H1 (cell line): ENCODE measurements at places on chromosomes 1 and 21. TPM values are rescaled to one million over a fixed set of nuclear protein-coding genes. Genes with fewer than 3 reads are reported as not detected.

Gene FCRL6
- polyA plus RNA-seq = 0.08 TPM in 1 of 2 replicates, not detected in the other

GRCh38 chr1:238488401-238488800 is 597.7 kb upstream of the ZP4 start:
- no peak for DNase-seq
- H3K4me1 ChIP-seq = no peaks in the 10 kb centered on the region
- no peaks in the 10 kb centered on the region for H3K27me3 ChIP-seq
- no peak overlapping the region for H3K4me3 ChIP-seq
- no peaks in the 10 kb centered on the region for H3K36me3 ChIP-seq

DNA sequence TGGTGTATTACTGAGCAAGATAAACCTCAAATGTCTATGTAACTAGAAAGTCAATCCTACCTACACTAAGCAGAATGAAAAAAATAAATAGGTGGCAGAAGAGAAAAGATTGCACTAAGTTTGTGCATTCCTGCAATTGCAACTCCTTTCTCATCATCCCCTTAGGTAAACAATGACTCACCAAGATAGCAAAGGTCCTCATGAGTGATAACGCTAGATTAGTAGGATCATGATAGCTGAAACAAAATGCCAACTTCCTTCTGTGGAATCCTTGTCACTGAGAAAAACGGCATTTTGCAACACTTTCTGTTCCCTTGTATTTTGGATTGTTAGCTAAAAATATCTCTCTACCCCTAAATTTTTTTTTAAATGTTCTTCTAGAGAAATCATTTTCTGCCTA is 20.0 kb upstream of the FCER1A start:
- H3K27ac ChIP-seq = no peak overlapping the region
- H3K36me3 ChIP-seq = no peaks in the 10 kb centered on the region
- H3K27me3 ChIP-seq = no peaks in the 10 kb centered on the region
- no peak overlapping the region for H3K4me3 ChIP-seq
- no peak for DNase-seq
- no peaks in the 10 kb centered on the region for H3K4me1 ChIP-seq

- H3K27ac ChIP-seq = no peak overlapping the region
- no peaks in the 10 kb centered on the region for H3K27me3 ChIP-seq
- no peak for DNase-seq
- H3K4me1 ChIP-seq = peaks cover 7% of the 10 kb centered on the region; the same call in 1 of the 2 replicates
- H3K4me3 ChIP-seq = no peak overlapping the region
Observed at GRCh38 chr1:207925210-207925609, 14.3 kb upstream of the CD34 start.
